ENCODE measurements at places on chromosomes 16 and 17. TPM values are rescaled to one million over a fixed set of nuclear protein-coding genes. Genes with fewer than 3 reads are reported as not detected.

DNA sequence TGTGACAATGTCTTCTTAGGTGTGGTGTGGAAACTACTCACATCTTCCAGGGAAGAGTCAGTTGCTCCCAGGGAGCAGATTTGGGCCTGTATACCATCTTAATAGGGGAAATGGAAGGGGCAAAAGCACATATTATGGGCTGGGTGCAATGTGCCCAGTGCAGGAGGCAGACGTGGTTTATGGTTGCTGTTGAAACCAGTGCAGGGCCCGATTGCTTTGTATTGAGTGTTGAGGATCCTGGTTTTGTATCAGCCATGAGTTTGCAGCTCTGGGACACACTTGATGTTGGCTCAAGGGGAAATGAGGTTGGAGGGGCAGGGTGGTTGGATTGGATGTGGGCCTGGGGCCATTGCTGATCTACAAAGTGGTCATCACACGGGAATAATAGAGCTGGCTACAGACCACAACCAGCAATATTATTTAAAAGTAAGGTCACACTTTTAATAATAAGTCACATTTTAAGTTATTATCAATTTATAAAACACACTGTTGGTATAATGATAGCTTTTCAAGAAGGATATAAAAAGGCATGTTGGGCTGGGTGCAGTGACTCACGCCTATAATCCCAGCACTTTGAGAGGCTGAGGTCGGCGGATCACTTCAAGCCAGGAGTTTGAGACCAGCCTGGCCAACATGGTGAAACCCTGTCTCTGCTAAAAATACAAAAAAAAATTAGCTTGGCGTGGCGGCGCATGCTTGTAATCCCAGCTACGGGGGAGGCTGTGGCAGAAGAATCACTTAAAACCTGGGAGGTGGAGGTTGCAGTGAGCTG is 302.4 kb downstream of the SEC14L1 start:
- DNase-seq, result no peak

- no peak for DNase-seq
These were observed 10.5 kb upstream of the CYLD start for GRCh38 chr16:50731130-50731988.

DNA sequence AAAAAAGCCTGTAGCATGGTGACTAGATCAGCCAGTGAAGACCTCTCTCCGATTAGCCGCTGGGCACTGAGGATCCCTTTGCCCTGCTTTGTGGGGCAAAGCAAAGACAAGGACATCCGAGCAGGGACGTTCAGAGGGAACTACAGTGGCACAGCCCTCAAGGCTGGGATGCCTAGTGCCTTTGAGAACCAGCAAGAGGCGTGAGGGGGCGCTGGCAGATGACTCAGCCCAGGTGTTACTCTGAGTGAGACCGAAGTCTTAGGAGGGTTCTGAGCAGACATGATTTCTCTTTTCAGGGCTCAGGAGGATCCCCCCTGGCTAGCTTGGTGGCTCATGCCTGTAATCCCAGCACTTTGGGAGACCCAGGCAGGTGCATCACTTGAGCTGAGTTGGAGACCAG is 178.6 kb downstream of the CPPED1 start:
- DNase-seq, result no peak

DNA sequence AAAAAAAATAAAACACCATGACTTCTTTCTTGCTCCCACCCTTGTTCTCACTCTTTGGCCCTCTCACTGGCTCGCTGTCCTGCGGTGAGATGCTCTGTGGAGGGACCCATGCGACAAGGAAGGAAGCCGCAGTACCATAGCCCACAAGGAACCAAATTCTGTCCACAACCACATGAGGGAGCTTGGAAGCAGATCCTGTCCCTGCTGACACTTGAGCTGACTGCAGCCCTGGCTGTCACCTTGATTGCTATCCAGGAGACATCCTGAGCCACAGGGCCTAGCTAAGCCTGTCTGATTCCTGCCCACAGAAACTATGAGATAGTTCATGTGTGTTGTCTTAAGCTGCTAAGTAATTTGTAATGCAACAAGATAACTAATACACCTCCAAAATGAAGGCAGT is 4.8 kb upstream of the MT2A start:
- DNase-seq, result peak; percentile 86

Gene PERCC1
- 0.15 TPM for total RNA-seq

GRCh38 chr17:15952916-15953790 is 8.2 kb downstream of the ADORA2B start:
- no peak for DNase-seq

DNA sequence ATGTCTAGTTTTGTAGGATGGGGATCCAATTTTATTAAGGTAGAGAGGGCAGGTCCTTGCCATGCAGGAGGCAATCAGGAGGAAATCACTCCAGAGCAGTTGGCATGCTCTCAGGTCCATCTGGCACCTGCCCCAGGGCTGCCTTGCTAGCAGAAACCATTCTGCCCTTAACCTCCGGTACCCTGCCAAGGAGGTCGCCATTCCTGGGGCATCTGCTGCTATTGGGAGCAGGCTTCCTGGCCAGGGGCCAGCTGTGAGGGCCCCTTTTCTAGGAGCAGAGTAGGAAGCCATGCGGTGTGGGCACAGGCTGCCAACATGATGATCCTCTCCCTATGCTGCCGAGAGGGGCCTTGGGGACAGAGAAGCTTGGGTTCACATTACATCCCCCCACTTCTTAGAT is 47.6 kb upstream of the MGAT5B start:
- no peak for DNase-seq

GRCh38 chr17:76537288-76537577 is 276 bp downstream of the CYGB start:
- no peak for DNase-seq

Measured in HepG2 (cell line).